ENCODE measurements at places on chromosomes 12 and 14.
A peak's percentile ranks its signal among the peaks of the same experiment; 100 is the strongest.

DNA sequence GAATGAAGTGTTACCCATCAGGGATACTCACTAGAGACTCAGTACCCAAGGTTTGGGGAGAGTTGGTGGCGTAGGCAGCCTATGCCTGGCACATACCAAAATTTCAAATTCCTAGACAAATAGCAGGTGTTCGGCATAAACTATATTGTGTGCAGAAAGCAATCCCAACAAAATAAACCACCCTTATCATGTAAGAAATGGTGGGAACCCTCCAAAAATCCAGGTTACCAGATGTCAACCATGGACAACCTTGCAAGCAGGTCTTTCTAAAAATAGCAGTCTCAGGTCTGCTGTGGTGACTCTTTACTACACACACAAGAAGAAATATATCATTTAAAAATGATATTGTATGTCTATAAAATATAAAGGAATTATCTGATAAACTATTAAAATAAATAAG lies 17.7 kb upstream of the PTGER2 start:
- no peak for DNase-seq

DNA sequence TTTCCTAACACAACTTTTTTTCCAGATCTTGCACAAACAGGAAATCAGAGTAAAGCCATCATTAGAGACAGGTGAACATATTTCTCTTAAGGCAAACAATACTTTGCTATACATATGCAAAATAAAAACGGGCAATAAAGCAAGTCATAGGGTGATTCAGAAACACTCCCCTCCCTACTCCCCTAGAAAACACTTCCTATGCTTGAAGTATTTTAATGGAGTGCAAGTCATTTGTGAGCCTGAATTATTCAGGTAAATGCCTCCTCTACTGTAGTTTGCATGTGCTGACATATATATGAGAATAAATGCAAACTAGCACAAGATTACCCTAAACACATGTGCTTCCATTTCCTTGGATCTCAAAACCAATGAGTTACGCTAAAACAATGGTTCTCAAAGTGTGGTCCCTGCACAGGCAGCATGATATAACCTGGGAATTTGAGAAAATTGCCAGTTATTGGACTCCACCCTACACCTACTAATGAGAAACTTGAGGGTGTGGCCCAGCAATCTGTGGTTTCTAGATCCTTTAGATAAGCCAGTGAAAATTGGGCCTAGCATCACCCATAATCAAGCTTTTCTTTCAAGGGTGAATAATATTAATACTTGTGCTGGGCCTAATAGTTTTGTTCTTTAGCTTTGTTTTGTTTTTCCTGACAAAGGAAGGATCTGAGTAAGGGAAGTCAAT lies 159.7 kb upstream of the BMP4 start:
- DNase-seq = no peak

- peak; percentile 46 for DNase-seq
Observed at GRCh38 chr14:104794631-104794992, 936 bp downstream of the AKT1 start.

DNA sequence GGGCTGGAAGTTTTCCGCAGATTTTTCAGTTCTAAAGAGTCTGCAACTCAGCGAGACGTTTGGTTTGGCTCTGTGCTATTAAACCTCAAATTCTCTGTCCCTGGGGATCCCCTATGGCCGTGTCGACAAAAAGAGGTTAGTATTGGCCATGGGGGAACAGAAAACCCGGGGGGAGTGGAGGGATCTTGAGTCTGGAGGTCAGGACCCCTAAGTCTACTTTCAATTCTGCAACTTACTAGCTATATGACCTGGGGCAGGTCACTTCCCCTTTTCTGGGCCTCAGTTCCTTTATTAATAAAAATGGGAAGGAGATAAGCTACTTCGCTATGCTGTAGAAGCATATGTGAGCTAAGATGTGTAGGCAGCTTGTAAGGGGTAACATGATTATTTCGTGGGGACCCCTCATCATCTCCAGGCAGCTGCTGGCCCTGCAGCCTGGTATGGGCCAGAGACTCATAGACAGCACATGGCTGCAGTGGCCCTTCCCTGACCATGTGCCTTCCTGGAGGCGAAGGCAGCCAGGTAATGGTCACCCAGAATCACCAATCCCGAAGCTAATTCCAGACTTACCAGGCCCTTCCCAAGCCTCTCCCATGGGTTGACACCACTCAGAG lies 8.6 kb downstream of the ASB2 start:
- DNase-seq = no peak

DNA sequence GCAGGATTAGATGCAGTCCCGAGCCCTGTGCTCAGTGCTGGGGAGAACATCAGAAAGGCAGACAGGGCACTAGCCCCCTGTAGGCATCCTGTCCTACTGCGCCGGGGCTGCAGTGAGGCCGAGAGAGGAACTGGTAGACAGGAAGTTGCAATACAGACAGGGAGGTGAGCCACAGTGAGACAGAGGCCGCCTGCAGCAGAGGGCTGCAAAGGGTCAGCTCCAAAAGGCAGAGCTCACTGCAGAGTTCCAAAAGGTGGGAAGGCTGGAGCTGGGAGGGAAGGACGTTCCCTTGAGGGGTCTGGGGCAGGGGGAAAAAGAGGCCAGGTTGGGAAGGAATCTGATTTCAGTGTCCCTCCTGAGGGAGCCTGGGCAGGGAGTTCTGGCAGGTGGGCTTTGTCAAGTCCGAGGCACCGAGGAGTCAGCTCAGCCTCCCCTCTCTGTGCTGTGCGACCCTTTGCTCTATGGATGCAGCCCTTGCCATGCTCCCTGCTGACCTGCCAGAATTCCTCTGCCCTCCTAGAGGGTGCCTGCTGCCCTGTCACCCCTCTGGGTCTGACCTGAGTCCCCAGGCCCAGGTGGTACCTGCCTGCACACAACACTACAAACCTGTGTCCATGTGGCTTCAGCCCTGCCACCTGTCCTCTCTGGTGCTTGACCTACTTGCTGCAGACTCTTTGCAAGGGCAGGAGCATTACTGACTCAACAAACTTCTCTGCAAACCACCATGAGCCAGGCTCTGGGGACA lies 63.5 kb downstream of the PRMT8 start:
- DNase-seq = peak; percentile 7

GRCh38 chr12:4277857-4278256 lies 4.3 kb downstream of the CCND2 start:
- no peak for DNase-seq

- DNase-seq = no peak
Observed at GRCh38 chr12:18145924-18146323, 55.9 kb upstream of the RERGL start.

DNA sequence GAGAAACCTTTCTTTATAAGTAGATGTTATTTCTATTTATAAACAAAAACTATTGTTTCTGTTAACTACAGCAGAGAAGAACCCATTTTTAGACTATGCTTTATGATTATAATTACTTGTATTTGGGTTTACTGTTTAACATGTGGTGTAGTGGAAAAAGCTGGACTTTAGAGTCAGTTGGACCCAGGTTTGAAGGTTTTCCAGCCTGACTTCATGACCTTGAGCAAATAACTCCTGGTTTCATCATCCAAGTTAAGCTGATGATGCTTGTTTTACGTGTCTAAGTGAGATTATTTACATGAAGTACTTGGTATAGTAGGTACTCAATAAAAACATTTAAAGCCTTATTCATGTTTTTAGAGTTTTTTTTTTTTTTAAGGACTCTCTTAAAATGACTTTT lies 221.8 kb upstream of the ARHGAP5 start:
- no peak for DNase-seq

DNA sequence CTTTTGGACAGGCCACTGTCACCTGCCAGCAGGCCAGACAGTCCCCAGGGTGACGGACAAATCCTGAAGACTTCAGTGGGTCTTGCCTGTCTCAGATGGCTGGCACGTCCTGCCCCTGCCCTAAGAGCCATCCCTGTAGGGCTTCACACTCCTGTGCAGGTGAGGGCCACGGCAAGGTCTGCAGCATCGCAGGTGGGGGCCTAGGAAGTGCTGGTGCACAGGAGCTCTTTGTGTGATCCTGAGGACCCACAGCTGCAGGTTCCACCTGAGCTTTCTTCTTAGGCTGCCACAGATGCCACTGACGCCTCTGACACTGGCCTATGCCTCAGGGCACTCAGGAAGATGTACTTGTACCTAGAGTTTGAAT lies 108.5 kb upstream of the FKBP4 start:
- DNase-seq = no peak

DNA sequence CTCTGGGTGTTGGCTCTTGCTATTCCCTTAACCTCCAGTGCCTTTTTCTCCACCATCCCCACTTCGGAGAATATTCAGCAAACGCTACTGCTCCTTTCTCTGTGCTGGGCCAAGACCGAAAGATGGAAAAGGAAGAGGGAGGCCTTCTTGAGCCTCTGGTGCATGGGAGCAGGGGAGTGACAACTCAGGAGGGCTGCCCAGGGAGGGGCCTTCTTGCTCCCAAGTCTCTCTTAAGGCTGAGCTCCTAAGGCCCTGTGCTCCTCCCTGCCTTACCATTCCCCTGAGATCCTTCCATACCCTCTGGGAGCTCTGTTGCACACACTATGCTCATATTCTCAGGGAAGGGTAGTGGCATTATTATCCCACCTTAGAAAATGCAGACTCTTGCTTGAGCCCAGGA lies 34.9 kb downstream of the SH2B3 start:
- no peak for DNase-seq

DNA sequence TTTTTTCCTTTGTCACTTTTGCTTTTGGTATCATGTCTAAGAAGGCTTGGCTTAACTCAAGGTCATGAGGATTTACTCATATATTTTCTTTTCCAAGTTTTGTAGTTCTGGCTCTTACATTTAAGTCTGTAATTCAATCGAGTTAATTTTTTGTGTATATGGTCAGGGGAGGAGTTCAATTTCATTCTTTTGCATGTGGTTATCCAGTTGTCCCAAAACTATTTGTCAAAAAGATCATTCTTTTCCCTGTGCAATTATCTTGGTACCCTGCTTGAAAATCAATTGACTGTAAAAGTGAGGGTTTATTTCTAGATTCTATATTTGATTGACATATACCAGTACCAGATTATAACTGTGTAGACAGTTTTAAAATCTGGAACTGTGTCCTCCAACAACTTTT lies 10.2 kb downstream of the USP15 start:
- DNase-seq = no peak

DNA sequence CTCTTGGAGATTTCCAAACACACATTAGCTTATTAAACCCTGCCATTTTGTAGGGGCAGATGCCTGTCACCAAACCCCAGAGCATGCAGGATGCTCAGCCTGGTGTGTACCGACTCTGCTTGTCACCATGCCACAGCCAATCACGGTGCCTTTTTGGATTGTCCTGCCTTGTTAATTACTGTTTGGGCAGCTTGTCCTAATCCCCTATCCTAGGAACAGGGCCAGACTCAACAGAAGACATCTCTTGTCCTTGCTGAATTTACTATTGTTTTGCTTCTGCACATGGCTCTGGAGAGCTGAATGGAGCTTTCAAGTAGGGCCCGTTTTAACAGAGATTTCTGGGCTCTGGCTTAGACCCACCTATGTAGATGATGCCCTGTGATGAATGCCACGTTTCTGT lies 388.5 kb downstream of the AACS start:
- no peak for DNase-seq

- no peak for DNase-seq
Observed at GRCh38 chr14:95250140-95250769, 69.5 kb downstream of the CLMN start.

- DNase-seq = peak; percentile 58
Observed at GRCh38 chr14:99774556-99775307, 18.5 kb upstream of the EML1 start.

DNA sequence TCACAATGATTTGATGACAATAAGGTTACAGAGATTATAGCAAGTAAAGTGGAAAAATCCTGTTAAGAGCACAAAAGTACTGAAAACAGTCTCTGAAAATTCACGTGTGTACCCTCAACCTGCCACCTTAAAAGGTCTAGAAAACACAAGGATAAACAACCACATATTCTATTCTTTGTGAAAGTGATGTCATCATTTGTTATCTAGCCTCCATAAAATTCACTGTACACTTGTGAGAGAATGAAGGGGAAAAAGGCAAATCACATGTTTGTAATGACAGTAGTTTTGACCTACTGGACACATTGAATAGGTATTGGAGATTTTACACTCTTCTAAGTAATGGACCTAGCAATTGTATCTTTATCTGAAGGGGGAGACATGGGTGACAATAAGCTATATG lies 4.0 kb downstream of the PTGDR start:
- no peak for DNase-seq

GRCh38 chr14:103512701-103513611 lies 9.7 kb downstream of the CKB start:
- peak; percentile 50 for DNase-seq

DNA sequence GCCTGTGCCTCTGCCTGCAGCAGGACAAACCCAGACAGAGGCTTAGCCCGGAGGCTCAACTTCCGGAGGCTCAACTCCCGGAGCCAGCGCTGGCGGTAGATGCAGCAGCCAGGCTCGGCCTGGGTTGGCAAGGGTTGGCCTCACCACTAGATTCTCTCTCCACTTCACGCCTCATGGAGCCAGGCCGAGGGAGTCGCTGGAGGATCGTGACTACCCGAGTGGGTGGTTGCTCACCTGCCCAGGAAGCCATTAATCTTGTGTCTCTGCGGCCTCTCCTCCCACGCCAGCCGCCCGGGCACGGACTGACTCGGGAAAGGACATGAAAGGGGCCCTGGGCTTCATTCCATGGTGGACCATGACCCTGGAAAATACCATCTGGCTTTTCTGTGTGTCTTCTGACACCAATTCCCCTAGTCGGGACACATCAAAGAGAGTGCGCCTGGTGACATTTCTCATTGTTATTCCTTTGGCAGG lies 20.8 kb downstream of the ESRRB start:
- no peak for DNase-seq

- no peak for DNase-seq
Observed at GRCh38 chr14:41062826-41063225, 543.9 kb upstream of the LRFN5 start.

GRCh38 chr12:6140651-6141447 lies 16.4 kb upstream of the VWF start:
- no peak for DNase-seq

DNA sequence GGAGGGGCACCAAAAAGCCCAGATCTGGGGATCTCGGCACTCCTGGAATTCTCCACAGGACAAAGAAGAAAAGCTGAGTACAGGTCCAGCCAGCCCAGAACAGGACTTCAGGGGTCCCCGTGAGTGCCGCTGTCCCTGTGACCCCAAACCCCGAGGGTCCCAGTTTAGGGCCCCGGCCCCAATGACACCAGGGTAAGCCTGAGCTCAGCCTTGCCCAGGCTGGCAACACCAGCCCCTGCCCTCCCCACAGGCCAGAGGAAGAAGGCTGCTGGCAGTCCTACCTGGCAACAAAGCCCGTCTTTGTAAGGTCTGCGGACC lies 1.8 kb downstream of the CDK2AP1 start:
- DNase-seq = no peak

DNA sequence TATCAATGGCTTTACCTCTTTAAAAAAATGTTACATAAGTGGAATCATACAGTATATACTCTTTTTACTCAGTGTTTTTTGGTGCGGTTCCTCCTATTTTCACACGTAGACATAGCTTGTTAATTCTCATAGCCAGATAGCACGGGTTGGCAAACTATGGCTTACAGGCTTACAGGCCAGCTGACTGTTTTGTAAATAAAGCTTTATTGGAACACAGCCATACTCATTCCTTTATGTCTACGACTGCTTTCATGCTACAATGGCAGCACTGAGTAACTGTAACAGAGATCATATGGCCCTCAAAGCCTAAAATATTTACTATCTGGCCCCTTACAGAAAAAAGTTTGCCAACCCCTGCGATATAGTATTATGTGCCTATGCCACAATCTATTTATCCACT lies 5.8 kb upstream of the DAAM1 start:
- no peak for DNase-seq

- peak; percentile 41 for DNase-seq
Observed at GRCh38 chr14:72560331-72560730, 333.6 kb downstream of the DPF3 start.

GRCh38 chr14:73746520-73747378 lies 32.6 kb upstream of the PNMA1 start:
- no peak for DNase-seq
